ENCODE measurements at places on chromosomes 4 and X.

GRCh38 chr4:147734496-147734895 lies 2.6 kb downstream of the ARHGAP10 start:
- DNase-seq: no peak

GRCh38 chr4:183285886-183286285 lies 34.2 kb downstream of the CLDN22 start:
- DNase-seq: no peak

GRCh38 chrX:19344661-19345060 lies 934 bp downstream of the PDHA1 start:
- no peak for DNase-seq

DNA sequence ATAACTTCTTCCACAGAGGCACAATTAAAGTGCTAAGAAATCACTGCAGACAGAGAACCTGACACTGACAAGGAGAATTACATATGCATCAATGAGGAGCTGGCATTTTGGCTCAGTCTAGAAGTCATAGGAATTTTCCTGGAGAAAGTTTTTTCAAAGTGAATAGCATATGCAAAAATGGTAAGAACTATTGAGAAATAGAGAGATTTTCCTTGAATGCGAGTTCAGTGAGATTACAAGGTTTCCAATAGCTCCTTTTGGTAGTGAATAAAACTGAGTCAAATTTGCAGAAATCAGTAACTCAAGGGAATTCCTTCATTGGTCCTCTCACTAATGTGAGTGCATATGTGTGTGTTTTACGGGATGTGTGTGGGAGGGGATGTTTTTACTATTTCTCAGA lies 557.5 kb downstream of the PPARGC1A start:
- DNase-seq: no peak

- DNase-seq: no peak
These were observed 55.6 kb upstream of the SPP1 start for GRCh38 chr4:87919941-87920340.

DNA sequence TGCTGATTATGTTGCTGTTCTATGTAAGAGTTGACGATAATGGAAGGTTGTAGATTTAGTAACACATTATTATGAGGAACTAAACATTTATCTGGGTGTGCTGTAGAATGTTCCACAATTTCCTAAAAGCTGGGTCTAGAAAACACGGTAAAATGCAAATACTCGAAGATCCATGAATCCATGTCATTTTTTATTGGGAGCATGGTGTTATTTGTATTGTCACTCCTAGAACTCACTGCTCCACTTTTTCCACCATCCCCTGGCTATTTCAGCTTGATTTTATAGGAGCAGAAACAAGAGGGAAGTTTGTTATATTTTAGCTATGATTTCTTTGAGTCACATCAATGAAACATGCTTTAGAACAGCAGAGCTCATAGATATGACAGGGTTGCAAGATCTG lies 155.0 kb upstream of the ANK2 start:
- no peak for DNase-seq

DNA sequence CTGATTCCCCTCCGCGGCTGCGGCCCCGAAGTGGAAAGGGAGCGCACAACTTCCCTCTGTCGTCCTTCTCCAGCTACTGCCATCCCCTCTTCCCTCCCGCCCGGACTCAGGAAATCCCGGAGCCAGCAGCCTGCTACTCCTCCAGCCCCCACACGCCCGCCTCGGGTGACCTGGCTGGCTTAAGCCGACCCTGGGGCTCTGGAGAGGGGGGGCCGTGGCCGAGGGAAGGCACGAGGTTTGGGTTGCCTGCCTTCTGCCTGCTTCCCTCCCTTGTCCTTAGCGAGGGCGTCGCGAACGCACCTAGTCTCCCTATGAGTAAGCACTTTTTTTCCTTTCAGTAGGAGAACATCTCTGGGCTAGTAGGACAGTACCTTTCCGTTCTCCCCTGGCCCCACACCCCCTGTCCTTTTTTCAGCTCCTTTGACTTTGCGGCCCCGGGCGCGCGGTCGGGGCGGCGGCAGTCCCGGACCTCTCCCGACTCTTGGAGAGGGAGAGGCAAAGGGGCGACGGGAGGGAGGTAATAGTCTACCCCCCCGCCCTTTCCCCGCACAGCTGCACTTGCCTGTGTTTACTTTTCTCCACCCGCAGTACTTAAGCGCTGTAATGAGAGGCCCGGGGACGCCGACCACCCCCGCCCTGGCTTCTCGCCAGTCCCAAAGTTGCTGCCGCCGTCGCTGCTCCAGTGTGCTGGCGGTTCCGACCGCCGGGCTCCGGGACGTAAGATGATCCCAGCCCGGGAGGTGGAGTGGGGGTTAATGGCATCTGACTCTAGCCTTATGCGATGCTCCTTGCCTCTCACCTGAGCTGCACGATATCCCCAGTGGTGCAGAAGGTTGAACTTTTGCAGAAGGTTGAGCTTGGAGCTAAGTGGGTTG lies 868 bp downstream of the PLS3 start:
- DNase-seq: peak; percentile 81

- no peak for DNase-seq
These were observed 170.8 kb upstream of the NUDT6 start for GRCh38 chr4:123093236-123093635.

- no peak for DNase-seq
These were observed 15.5 kb downstream of the PAGE4 start for GRCh38 chrX:49844611-49845010.

- no peak for DNase-seq
These were observed 296.7 kb upstream of the FGF13 start for GRCh38 chrX:139008185-139008584.

GRCh38 chr4:77443941-77444340 lies 161.7 kb upstream of the CXCL13 start:
- DNase-seq: no peak

DNA sequence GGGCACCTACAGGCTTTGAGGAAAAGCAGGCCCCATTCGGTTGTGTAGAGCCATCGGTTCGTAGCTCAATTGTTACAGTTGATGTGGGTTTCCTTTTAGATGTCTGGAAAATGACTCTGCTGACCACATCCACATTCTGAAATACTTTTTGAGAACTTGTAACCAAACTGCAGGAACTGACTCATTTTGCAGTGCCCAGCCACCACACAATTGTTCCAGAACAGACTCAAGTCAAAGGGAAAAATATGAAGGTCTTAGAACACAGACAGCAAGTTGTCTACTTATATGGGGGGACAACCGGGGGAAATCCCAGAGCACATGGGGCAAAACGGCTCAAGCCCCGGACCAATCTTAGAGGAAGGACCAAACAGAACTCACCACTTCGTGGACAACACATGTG lies 557.6 kb upstream of the DIPK2B start:
- DNase-seq: no peak

- no peak for DNase-seq
These were observed 1806.3 kb upstream of the ADGRL3 start for GRCh38 chr4:59393780-59394179.

- DNase-seq: no peak
These were observed 320.6 kb upstream of the PPARGC1A start for GRCh38 chr4:24210332-24210902.

DNA sequence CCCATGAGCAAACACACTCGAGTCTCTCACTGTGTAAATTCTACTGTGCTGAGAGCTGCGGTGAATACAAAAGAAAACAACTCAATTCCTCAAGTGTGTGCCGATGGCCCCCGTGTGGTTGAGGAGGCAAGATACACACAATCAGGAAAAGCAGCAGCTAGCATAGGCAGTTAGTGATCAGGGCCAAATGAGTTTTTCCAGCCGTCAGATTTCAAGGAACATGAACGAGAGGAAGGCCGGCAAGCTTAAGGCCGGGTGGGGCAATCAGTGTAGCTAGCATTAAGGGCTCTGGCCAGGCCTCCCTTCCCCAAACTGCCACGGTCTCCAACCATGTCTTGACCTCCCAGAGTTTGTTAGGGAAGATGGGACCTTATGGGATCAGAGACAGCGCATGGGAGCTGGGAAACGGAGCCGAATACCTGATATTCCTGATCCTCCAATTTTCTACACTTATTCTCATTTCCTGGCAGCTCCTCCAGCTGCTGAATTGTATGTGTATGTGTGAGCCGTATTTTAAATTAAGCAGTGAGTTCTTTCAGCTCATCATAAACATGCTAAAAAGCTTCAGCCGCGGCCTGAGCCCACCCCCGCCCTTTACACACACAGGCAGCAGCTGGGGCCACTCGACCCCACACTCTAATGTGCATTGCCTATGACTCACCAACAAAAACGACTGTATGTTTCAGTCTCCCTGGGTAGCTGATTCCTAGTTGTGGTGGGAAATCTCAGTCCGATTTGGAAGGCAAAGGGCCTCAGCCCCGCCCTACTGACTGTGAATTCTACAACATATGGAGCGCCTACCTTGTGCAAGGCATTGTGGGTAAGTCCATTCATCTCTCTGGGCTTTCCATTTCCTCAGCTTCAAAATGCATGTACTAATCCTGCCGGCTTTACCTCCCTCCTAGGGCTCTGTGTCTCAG lies 59.9 kb downstream of the RTL9 start:
- DNase-seq: peak; percentile 58

DNA sequence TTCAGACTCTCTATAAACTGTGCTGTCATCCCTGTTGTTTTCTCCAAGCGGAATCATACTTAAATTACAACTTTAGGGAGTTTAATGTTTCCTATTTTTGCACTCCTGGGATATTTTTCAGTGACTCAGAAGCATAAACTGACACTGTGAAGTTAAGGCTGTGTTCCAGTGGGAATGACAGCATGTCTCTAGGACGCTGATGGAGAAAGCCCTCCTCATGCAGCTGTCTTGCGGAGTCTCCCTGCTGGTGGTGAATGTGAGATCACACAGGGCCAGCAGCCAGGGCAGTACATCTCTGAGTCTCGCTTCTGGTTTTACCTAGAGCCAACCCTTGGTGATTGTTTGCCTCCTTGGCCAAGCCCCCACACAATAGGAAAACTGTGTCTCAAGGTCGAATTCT lies 53.3 kb downstream of the NFKB1 start:
- DNase-seq: no peak

DNA sequence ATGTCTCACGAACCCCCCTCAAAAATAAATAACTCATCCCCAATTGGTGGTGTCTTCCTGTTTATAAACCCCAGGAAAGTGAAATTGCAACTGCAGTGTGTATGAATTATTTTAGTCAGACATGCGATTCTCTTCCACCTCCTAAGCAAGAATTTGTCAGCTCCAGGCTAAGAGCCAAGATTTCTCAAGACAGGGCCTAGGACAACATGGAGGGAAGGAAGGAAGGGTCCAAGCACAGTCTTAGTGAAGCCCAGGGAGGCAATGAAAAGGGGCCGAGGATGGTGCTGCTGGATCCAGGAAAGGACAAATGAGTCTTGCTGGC lies 20.0 kb downstream of the SH3KBP1 start:
- no peak for DNase-seq

- DNase-seq: no peak
These were observed 29.6 kb downstream of the PBDC1 start for GRCh38 chrX:76202471-76202870.

- DNase-seq: no peak
These were observed 48.9 kb downstream of the JADE3 start for GRCh38 chrX:46961097-46961496.

- no peak for DNase-seq
These were observed 22.6 kb downstream of the RASSF6 start for GRCh38 chr4:73597594-73597993.

- peak; percentile 38 for DNase-seq
These were observed 17.8 kb downstream of the TRIM2 start for GRCh38 chr4:153221783-153222706.

DNA sequence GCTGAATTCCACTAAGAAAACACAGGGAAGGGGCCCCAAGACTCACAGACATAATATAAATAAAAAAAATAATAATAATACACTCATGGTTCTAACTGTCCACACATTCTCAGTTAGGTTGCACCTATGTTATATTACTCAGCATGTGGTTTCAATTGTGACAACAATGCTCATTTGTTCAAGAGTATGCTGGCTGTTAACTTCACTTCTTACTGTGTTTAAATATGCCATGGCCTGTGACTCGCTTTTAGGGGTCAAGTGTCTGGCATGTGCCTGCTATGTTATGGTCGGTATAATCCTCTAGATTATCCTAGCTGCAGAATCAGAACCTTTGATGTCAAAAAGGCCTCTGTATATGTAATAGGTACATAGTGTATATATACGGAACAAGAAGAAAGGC lies 324.8 kb upstream of the INTU start:
- DNase-seq: no peak

DNA sequence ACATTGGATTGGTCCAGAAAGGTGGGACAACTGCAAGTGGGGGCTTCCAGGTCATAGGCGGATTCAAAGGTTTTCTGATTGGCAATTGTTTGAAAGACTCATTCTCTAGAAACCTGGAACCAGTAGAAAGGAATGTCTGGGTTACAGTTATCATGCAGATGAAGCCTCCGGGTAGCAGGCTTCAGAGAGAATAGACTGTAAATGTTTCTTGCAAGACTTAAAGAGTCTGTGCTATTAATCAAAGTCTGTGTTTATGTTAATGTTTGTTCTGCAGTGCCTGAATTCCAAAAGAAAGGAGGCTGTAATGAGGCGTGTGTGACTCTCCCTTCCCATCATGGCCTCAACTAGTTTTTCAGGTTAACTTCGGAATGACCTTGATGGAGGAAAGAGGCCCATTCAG lies 43.9 kb upstream of the GC start:
- DNase-seq: no peak

- no peak for DNase-seq
These were observed 24.2 kb downstream of the SLC25A5 start for GRCh38 chrX:119492463-119492862.

GRCh38 chr4:102335616-102336015 lies 9.7 kb downstream of the SLC39A8 start:
- DNase-seq: no peak

DNA sequence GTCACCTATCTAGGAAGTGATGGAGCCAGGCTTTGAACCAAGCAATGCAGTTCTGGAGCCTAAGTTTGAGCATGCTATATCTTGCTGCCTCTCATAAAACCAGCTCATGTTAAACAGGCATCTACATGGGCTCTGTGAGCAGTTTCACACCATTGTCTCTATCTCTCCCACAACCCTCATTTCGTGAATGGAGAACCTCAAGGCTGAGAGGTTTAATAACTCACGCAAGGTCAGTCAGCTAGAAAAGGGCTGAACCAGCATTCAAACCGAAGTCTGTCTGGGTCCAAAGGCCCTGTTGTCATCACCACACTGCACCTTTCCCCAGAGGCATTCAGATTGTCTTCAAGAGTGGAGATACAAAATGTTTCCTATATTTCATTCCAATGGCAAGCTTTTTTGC lies 369.2 kb downstream of the MID1IP1 start:
- no peak for DNase-seq

DNA sequence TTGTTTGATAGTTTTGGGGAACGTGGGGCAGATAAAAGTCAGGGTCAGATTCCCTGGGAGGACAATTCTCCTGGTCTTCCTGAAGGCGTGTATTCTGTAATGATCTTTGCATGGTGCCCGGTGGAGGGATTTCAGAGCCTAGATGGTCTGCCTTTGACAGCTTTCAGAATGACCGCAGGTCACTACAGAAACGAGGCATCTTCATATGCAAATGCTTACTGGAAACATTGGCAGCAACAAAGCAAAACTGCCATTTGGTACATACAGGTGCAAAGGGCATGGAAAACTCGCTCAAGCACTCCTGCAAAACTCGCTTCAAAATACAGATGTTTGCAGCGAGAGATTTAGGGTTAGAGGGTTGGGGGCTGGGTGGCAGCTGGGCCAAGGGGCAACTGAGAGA lies 8.8 kb downstream of the C4orf50 start:
- DNase-seq: no peak

GRCh38 chrX:153609917-153610835 lies 11.2 kb upstream of the CCNQ start:
- peak; percentile 21 for DNase-seq
